ENCODE measurements at places on chromosomes 1 and 21. TPM values are rescaled to one million over a fixed set of nuclear protein-coding genes. Genes with fewer than 3 reads are reported as not detected.
A peak's percentile ranks its signal among the peaks of the same experiment; 100 is the strongest.

GRCh38 chr21:36451506-36451905 lies 28.4 kb downstream of the CLDN14 start:
- no peak for DNase-seq
- no peak overlapping the region for H3K4me3 ChIP-seq
- H3K36me3 ChIP-seq = no peaks in the 10 kb centered on the region
- no peaks in the 10 kb centered on the region for H3K27me3 ChIP-seq

LCE1B gene
- not detected for total RNA-seq

DNA sequence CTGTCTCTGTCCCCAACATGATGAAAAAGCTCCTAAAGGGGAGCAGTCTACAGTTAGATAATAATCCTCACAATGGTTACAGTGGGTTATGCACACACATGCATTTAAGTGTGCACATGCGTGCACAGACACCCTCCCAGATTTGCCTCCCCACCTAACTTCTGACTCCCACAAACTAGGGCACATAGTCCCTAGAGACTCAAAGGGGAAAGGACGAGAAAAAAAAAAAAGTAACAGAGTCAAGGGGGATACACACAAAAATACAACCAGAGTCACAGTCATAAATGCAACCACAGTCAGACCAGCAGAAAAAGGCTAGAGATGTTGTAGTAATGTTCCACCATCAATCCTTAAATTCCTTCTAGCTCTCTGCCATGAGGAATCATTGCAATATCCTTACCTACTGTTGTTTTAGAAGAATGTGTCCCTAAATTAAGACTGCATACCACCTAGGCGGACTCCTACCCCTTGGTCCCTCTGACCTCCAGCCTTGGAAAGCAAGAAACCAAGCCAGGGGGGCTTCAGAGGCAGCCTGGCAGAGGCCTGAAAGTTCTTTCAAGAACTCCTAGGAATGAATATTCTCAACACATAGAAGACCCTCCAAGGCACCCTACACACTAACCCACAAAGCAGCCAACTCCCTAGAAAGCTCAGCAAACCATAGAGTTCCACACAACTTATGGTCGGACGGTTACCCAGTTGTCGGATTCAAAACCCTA lies 1.3 kb downstream of the CRTC2 start:
- H3K4me3 ChIP-seq = peak overlapping the region; percentile 95
- H3K36me3 ChIP-seq = peaks cover 56% of the 10 kb centered on the region
- peak overlapping the region; percentile 92 for H3K27ac ChIP-seq
- DNase-seq = no peak

KLHDC7A gene
- total RNA-seq = 1.1 TPM

GRCh38 chr1:60329651-60330050 lies 256.1 kb upstream of the C1orf87 start:
- H3K27ac ChIP-seq = no peak overlapping the region
- no peaks in the 10 kb centered on the region for H3K4me1 ChIP-seq
- H3K4me3 ChIP-seq = no peak overlapping the region
- H3K36me3 ChIP-seq = no peaks in the 10 kb centered on the region
- H3K27me3 ChIP-seq = no peaks in the 10 kb centered on the region

DNA sequence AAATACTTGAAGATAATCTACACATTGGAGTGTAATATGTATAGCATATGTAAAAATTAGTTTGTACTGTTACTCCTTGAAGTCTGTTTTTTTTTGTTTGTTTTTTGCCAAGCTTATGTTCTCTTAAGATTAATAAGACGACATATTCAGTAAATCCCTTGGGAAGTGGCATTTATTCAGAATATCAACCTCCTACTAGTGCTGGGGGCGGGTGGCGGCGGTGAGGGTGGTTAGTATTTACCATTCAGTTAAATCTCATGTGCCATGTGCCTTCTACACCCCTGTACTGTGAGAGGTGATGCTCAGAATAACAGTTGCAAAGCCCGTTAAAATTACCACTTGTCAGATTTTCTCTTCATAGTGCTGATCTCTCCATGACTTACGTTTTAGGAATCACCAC lies 3.0 kb downstream of the BACH1 start:
- H3K4me1 ChIP-seq = peaks cover 69% of the 10 kb centered on the region
- DNase-seq = no peak
- no peaks in the 10 kb centered on the region for H3K27me3 ChIP-seq
- peak overlapping the region; percentile 38 for H3K27ac ChIP-seq
- peak overlapping the region; percentile 81 for H3K4me3 ChIP-seq

- H3K4me3 ChIP-seq = no peak overlapping the region
- no peaks in the 10 kb centered on the region for H3K4me1 ChIP-seq
- peaks cover 19% of the 10 kb centered on the region for H3K27me3 ChIP-seq
- no peaks in the 10 kb centered on the region for H3K36me3 ChIP-seq
- DNase-seq = peak; percentile 69
Observed at GRCh38 chr1:165367375-165367993, 11.0 kb upstream of the LMX1A start.

CLIC4 gene
- 169 TPM for total RNA-seq

MRTO4 gene
- 16.4 TPM for total RNA-seq

FMN2 gene
- total RNA-seq = 1.1 TPM

- H3K4me1 ChIP-seq = no peaks in the 10 kb centered on the region
- no peaks in the 10 kb centered on the region for H3K36me3 ChIP-seq
- H3K27ac ChIP-seq = no peak overlapping the region
- H3K27me3 ChIP-seq = no peaks in the 10 kb centered on the region
- H3K4me3 ChIP-seq = no peak overlapping the region
Observed at GRCh38 chr1:214525535-214526019, 25.8 kb downstream of the PTPN14 start.

DNA sequence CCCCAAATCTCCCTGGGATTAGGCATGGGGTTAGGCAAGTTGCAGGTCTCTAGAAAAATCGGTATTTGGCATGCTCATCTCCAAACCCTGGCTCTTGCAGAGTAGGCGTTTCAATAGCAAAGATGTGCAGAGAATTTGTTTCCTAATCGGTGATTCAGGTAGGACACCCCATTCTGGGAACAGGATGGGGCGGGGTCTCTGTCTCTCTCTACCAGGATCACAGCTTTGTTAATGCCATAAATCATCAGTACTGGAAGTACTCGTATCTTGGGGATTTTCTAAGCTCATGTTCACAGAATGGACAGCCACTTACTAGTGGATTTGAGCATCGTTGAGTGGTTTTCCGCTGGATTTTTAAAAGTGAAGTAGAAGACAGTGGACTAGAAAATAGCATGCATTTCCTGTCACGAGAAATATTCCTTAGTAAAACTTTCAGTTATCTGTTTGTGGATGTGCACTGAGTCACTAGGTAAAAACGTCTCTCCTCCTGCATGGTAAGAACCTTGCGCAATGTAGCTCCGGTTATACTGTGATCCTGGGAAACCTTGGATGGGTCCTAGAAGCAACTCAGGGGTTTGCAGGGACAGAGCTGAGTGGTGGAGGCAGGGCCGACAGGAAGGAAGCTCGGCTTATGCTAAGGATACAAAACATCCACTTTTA lies 5.1 kb downstream of the TMEM51 start:
- DNase-seq = no peak
- H3K27me3 ChIP-seq = no peaks in the 10 kb centered on the region
- H3K27ac ChIP-seq = no peak overlapping the region
- H3K4me1 ChIP-seq = peaks cover 56% of the 10 kb centered on the region
- H3K4me3 ChIP-seq = peak overlapping the region; percentile 12

DNA sequence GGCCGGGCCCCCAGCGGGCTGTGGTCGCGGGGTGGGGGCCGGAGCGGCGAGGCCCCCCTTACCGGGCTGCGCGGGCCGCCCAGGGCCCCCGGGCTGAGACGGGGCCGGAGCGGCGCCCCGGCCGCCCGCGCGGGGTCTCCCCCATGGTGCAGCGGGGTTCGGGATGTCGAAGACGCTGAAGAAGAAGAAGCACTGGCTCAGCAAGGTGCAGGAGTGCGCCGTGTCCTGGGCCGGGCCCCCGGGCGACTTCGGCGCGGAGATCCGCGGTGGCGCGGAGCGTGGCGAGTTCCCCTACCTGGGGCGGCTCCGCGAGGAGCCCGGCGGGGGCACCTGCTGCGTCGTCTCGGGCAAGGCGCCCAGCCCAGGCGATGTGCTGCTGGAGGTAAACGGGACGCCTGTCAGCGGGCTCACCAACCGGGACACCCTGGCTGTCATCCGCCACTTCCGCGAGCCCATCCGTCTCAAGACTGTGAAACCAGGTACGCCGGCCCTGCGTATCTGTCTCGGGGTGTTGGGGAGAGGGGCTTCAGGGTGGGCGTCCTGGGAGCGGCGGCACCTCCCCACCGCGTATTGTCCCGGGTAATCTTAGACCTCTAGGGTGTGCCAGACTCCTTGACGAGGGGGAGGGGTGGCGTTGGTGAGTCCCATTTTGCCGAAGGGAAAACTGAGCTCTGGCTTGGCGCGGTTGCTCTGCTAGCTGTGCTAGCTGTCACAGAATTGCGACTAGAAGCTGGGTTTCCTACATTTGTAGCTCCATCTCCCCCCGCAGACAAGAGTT lies 745 bp downstream of the MAGI3 start:
- peaks cover 11% of the 10 kb centered on the region for H3K4me1 ChIP-seq
- H3K4me3 ChIP-seq = peak overlapping the region; percentile 89
- DNase-seq = peak; percentile 74
- H3K36me3 ChIP-seq = no peaks in the 10 kb centered on the region

- H3K27me3 ChIP-seq = no peaks in the 10 kb centered on the region
- H3K36me3 ChIP-seq = peaks cover 7% of the 10 kb centered on the region
- peak; percentile 90 for DNase-seq
- H3K4me3 ChIP-seq = peak overlapping the region; percentile 27
- H3K4me1 ChIP-seq = peaks cover 82% of the 10 kb centered on the region
Observed at GRCh38 chr1:207825719-207826556, 74.1 kb downstream of the CD46 start.

DNA sequence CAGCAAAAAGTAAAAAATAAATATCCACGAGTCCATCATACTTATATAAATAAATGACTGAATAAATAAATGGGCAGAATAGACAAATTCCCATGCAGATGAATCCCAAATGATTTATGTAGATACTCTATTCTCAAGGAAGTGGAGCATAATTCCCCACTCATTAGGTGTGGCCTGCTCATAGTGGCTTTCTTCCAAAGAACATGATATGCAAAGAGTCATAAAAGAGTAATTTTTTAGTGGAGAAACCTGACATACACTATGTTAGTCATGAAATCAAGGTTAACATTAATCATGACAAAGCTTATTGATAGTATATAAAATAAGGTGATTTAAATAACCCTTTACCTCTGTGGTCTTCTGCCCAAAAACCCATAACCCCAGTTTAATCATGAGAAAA lies 298.9 kb downstream of the DPYD start:
- H3K36me3 ChIP-seq = no peaks in the 10 kb centered on the region
- H3K27me3 ChIP-seq = no peaks in the 10 kb centered on the region
- DNase-seq = no peak
- H3K4me3 ChIP-seq = no peak overlapping the region
- no peak overlapping the region for H3K27ac ChIP-seq

C8A gene
- not detected for total RNA-seq

CA6 gene
- not detected for total RNA-seq

DNA sequence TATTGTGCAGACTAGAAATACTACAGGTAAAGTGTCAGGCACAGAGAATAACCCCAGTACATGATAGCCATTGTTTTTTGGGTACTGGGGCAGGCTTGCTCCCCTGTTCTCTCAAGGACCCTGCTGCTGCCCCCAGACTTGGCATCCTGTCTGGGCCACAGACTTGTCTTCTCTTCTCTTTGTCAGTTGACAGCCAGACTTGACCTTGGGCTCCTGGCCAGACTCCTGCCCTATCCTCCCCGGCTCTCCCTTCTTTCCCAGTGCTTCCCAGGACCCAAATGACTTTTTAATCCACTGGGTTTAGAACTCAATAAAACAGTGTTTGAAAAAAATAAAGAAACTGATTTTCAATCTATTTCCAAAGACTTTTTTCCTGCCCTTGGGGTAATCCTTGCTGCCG lies 43.2 kb downstream of the ZSCAN20 start:
- no peaks in the 10 kb centered on the region for H3K36me3 ChIP-seq
- no peak overlapping the region for H3K4me3 ChIP-seq
- DNase-seq = no peak
- H3K4me1 ChIP-seq = no peaks in the 10 kb centered on the region
- H3K27me3 ChIP-seq = no peaks in the 10 kb centered on the region

GRCh38 chr21:34999397-34999941 lies 49.6 kb downstream of the RUNX1 start:
- H3K4me1 ChIP-seq = peaks cover 31% of the 10 kb centered on the region
- H3K36me3 ChIP-seq = no peaks in the 10 kb centered on the region
- H3K27ac ChIP-seq = no peak overlapping the region
- no peak for DNase-seq

GRCh38 chr1:92845908-92846307 lies 14.1 kb downstream of the RPL5 start:
- H3K4me1 ChIP-seq = no peaks in the 10 kb centered on the region

Measured in lower lobe of right lung (tissue), 2 donors.